ENCODE measurements at places on chromosomes 5 and 9.

DNA sequence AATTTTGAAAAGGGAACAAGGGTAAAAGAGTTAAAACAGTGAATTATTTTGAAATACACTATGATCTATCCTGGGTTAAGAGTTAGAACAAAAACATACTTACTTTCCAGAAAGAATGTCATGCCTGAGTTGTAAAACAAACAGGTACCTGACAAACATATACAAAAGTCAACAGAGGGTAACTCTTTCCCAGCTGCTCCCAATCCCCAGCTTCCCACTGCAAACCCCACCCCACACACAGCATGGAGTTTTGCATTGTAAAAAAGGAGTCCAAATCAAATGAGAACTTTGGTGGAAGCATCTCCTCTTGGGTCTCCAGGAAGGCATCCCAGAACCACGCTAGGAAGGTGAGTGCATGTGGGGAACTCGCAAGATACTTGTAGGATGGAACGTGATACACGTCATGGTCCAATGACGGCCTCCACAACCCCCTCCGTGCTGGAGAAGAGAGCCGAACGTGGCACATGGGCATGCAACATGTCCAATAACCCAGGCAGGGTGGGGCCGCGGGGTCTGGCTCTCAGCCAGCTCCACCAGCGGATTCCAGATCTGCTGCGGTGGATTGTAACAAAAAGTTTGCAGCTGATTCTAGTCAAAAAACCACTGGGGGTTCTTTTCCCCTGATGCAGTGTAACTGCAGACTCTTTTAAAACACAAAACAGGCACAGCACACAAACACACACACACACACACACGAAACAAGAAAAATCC, 55.8 kb downstream of the EPB41L4B start:
- DNase-seq: no peak

GRCh38 chr5:19498852-19499251, 489.1 kb downstream of the CDH18 start:
- no peak for DNase-seq

GRCh38 chr9:133731876-133732638, 6.1 kb downstream of the SARDH start:
- no peak for DNase-seq

DNA sequence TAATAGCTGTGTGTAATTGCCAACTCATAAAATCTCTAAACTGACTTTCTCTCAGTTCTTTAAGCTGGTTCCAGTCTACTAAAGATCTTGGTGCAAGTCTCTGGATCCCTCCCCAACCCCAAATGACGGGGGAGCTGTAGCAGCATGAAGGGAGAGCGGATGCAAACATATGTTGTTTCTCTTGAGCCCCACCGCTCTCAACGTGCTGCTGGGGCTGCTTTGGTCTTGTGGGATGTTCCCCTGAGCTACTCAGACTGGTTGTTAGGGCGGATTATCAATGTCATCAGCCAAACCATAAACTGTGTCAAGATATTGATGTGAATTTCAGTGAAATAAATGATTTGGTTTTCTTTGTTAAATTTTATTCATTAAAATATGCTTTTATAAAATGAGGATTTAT, 40.9 kb upstream of the APC start:
- DNase-seq: no peak

- DNase-seq: no peak
Measured at GRCh38 chr5:2886531-2886930, 135.1 kb upstream of the IRX2 start.

Measured in urinary bladder (tissue), 4 donors.